ENCODE measurements at places on chromosomes 7 and 10.

DNA sequence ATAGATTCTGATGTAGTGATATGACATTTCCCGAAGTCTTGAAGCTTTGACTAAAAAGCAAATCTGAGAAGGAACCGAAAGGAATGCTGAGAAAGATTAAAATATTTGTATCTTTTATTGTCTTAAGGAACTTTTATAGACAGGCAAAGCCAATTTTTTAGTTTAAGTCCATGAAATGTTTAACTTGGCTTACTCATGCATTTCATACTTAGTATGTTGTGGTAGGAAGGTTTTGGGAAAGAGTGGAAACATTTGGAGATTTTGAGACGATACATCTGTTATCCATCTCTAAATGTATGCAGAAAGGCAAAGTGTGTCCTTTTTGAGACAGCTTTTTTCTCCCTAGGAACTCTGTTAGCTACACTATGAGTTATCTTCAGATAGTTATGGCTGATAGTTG, 10.1 kb downstream of the TBC1D12 start:
- DNase-seq, result no peak

- DNase-seq, result no peak
Measured at GRCh38 chr10:110506448-110506847, 8.7 kb downstream of the DUSP5 start.

DNA sequence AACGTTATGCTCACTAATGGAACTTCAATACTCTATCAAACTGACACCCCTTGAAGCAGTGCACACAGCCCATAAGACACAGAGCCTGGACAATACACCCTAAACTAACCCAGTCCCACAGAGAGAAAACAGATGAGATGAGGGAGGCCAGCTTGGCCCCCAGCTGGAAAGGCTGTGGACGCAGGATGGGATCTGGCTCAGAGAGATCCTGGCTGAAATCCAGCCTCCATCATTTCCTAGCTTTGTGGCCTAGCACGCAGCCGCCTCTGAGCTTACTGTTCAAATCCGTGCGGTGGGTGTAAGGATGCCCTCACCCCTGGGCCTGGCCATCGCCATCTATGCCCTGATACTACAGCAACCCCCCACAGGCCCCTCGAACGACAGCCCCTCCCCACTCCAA, 32.7 kb downstream of the SNX8 start:
- DNase-seq, result no peak

DNA sequence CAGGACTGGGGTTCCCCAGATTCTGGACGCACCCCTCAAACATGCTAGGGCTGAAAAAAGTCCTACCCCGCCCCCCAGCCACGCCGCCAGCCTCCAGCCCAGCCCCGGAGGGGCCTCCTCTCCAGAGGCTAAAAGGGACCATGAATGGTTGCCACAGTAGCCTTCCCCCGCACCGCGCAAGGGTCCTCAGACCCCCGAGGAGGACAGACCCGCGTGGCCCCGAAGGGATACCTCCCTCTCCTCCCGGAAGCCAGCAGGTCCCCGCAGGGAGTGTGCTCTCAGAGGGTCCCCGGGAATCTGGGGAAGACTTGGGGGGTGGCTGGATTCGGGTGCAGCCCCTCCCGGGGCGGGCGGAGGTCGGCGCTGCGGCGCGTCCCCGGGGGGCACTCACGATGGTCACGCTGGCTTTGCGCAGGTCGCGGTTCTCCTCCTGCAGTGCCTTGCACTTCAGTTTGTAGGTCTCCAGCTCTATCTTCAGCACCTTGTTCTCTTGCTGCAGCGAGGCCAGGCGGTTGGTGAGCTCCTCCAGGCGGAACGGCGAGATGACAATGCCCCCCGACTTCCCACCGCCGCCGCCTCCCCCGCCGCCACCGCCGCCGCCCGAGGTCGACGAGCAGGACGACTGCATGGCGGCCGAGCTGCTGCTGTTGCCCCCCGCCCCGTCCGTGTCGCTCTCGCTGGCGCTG, 482 bp downstream of the CCDC6 start:
- no peak for DNase-seq

DNA sequence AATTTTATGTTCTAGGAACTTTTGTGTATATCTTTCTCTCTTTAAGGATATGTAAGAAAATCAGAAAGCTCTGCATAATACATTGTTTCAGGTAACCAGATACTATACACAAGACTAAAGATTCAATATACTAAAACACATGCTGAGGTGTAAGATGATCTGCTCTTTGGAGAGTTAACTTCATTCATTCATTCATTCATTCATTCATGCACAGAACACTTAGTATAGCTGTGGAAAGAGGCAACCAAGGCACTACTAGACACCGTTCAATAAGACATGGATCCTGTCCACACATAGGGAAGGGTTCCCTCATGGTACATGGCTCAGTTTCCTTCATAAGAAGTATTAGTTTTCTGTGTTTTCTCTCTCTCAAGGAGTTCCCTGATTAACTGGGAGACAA, 207.6 kb upstream of the AOAH start:
- DNase-seq, result no peak

DNA sequence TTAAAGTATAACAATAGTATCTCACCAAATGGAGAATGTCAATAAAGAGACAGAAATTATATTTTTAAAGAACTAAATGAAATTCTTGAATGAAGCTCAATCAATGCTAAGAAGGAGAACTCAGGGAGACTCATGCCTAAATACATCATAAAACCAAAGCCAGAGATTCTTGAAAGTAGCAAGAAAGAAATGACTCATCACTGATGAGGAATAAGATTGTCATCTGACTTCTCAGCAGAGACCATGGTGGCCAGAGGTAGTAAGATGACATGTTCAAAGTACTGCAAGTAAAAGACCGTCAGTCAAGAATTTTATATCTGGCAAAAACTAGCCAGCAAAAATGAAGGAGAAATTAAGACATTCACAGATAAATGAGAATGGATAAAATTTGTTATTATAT, 399.0 kb downstream of the GRID1 start:
- peak; percentile 37 for DNase-seq

- DNase-seq, result peak; percentile 49
Measured at GRCh38 chr7:55477781-55478374, 94.4 kb downstream of the VOPP1 start.

GRCh38 chr10:43110338-43111071, 27.7 kb upstream of the CSGALNACT2 start:
- DNase-seq, result no peak

DNA sequence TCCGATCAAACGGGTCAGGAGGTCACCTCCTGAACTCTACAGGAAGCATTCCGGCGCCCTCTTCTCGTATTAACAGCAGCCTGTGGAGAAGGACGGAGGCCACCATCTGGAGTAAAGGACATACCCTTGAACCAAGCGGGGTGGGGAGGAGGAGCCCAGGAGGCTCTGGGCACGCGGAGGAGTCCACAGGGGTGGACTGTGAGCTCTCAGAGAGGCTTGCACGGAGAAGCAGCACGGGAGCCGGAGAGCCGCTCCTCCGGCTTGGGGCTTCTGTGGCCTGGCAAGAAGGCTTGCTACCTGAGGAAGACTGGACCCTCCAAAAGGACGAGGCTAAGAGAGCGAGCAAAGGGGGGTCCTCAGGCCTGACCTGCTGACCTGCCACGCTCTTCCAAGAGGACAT, 77.9 kb downstream of the MAD1L1 start:
- DNase-seq, result no peak

DNA sequence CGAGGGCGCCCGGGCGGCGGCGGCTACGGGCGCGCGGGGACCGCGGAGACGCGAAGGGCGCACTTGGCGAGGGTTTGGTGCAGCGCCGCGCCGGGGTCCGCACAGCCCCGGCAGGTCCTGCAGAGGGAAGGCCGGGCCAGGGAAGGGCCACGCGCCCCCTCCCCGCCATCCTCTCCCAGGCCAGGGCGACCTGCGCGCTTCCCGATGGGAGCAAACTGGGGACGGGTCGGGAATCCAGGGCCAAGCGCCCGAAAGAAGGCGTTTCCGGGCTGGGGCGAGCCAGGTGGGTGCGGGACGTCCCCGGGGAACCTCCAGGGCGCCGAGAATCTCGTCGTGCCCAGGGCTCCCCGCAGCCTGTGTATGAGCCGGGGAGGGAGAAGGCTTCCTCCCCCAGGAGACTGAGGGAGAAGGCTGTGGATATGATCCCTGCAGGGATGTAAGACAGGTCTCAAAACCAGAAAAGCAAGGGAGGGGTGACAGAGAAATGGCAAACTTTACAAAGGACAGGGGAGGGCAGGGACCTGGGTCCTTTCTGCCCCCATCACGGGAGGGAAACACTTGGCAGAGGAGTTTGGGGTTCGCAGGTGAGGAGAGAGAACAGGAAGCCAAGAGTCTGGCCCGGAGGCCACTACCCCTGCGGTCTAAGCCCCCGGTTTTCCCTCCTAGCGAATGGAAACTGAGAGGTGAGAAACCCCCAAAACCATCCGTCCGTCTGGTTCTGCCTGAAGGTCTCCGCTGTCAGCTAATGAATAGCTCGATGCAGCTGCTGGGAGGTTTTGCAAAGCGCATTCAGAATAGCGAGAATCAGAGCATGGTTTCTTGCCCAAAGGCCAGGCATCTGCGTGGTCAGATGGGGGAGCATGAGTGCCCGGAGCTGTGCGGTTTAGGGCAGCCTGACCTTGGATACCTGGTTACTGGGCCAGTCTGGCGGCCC, 674 bp downstream of the AMZ1 start:
- no peak for DNase-seq

DNA sequence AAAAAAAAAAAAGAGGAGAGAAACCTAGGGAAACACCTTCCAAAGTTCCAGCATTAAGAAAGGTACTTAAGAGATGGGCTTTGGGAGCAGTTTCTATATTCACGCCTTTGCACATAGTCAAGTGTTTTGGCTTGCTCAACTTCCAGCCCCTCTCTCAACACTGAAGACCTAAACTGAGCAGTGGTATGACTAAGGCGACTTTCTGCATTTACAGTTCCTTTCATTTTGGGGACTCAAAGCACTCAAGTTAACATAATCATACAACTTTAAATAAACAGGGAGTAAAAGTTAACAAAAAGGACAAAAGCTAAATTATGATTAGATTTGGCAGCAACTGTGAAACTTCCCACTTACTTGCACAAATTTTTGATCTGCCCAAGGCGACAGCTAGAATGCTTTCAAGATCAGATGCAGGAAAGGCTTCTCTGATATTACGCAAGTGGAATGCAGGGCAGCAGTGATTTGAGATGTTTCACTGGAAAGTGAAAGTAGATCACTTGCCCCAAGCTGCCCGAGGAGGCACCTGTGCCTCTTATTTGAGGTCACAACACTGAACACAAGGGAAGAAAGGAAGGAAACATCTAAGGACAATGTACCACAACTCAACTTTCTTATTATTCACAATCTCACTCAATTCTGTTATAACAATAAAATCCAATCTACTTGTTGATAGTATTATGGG, 199.5 kb downstream of the SKAP2 start:
- no peak for DNase-seq

- no peak for DNase-seq
Measured at GRCh38 chr10:34078745-34079470, 736.2 kb downstream of the PARD3 start.

GRCh38 chr10:87734987-87735827, 75.5 kb downstream of the PAPSS2 start:
- DNase-seq, result peak; percentile 74

GRCh38 chr7:30420662-30421061, 57.9 kb downstream of the NOD1 start:
- no peak for DNase-seq

GRCh38 chr10:33082373-33082895, 124.4 kb upstream of the ITGB1 start:
- no peak for DNase-seq

DNA sequence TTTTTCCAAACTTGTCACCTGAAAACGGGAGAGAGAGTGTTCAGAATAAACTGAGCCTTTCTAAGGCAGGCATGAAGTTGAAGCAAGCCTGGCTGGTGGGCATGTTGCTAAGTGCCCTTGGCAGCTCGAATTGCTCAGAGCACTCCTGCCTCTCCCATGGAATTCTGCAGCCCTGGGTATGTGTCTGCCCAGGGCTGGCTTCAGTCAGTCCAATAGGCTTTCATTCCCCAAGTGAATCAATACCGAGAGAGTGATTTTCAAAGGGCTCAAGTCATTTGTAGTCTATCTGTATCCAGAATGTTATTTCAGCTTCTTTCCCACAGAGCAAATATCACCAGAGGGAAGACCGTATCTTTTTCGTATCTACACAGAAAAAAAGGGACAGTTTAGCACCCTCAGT, 415.5 kb upstream of the COBL start:
- DNase-seq, result no peak

DNA sequence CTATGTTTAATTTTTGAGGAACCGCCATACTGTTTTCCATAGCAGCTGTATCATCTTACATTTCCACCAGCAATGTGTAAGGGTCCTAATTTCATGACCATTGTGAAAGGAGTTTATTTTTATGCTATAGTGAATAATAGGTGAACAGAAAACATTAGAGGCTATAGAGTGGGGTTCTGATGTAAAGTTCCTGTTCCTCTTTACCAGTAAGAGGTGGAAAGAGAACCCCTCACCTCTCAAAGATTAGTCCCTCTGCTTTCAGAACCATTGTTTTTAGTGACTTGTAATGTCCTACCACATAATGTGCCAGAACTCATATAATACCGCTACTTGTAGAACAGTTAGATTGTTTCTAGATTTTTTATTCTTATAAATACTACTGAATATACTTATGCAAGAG, 34.2 kb downstream of the SUFU start:
- no peak for DNase-seq

DNA sequence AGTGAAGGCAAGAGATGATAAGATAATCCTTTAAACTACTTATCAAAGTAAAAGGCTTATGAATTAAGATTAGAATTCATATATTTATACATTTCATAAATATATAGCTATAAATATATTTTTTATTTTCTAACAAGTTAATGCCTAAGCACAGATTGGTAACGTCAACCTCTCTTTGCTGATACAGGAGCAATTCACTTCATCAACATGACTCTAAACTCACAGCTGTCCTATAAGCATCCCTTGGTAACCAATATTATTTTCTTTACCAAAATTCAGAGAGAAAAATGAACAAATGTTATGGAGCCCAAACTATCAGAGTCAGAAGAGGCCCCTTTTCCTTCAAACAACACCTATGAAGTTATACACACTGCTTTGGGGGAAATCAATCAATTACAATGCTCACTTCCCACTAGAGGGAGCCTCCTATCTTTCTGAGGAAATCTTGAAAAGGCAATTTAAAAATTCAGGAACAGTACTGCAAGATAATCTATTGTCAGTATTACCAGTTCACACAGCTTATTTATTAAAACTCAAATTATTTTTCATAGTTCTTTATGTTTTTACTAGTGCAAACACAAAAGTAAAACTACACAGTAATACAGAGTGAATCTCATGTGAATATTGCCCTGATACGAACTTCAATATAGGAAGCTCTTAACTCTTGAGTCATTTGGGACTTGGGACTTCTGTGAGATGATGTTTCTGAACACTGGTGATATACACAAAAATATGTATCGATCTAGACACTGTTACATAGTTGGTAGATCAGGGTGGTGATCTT, 51.0 kb upstream of the NOBOX start:
- no peak for DNase-seq

DNA sequence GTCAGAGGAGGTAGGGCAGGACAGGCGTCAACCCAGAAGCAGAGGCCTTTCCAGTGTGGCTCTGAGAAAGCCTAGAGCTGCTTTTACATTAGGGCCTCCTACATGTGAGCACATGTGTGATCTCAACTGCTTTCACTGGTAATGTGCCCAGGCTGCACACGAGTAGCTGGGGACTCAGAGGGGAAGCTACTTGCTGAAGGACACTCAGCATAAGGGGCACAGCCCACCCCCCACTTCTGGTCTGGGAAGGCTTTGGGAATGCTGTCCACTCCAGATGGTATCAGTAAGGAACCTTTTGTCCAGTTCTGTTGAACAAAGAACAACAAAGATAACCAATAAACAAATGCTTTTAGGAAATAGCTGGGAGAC, 18.9 kb downstream of the PRF1 start:
- DNase-seq, result peak; percentile 47
